ENCODE measurements at places on chromosomes 2 and 18.

- DNase-seq, result no peak
Observed at GRCh38 chr18:56823986-56824565, 172.9 kb downstream of the WDR7 start.

- DNase-seq, result no peak
Observed at GRCh38 chr2:159614534-159615366, 1.6 kb downstream of the BAZ2B start.

DNA sequence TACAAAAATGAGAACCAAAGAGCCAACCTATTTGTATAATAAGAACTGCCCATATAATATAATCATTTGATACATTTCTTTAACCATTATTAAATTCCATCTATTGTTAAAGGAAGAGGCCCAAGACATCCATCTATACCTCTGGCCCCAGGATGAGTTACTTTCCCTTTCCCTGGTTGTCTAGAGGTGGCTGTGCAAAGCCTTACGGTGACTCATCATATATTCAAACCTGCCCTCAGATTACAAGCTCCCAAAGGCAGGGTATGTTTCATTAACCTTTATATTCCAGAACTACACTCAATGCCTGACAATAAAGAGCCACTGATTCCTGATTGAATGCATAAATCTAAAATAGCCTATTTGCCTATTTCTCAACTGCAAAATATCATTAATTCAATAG, 105.8 kb upstream of the PID1 start:
- no peak for DNase-seq

GRCh38 chr2:134224005-134224404, 29.9 kb upstream of the MGAT5 start:
- DNase-seq, result no peak

- no peak for DNase-seq
Observed at GRCh38 chr18:50422286-50422898, 47.5 kb downstream of the SKA1 start.

DNA sequence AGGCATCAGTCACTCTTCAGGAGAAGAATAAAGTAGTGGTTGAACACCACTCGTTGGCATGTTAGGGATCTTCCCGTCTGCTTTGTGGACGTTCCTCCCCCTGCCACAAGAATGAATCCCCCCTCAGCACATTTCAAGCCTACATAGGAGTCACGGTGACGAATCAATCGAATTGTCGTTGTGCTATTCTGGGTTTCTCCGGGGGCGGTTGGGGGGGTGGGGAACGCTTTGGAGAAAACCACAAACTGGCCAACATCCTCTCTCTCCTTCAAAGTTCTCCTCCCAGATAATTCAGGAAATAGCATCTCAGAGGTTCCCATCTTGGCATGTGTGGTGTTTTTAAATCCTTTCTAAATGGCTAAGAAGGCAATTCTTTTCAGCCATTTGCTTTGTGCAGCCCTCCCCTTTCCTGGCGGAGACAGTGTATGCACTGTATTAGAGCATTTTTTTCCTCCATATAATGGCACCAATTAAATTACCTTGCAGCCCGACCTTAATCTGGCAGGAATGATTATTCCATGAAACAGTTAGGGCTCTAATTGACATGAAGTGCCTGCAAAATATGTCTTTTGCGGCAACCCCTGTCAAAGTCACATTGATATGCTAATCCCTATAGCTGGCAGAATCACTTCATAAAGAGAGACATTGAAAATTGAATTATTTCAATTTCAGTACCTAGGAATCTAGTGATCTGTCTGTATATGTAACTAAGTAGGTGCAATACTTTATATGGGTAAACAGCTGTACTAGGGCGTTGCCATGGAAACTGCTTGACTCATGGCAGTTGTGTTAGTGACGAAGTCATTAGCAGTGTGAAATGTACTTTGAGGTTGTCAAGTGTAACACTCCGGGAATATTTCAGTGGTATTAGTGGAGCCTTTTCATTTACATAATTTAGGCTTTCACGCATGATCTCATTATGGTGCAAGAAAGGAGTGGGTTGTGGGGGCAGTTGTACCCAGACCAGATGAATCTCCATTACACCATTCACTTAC, 323.4 kb upstream of the SLC14A2 start:
- DNase-seq, result no peak

- DNase-seq, result no peak
Observed at GRCh38 chr2:155318710-155319109, 620.2 kb downstream of the KCNJ3 start.

DNA sequence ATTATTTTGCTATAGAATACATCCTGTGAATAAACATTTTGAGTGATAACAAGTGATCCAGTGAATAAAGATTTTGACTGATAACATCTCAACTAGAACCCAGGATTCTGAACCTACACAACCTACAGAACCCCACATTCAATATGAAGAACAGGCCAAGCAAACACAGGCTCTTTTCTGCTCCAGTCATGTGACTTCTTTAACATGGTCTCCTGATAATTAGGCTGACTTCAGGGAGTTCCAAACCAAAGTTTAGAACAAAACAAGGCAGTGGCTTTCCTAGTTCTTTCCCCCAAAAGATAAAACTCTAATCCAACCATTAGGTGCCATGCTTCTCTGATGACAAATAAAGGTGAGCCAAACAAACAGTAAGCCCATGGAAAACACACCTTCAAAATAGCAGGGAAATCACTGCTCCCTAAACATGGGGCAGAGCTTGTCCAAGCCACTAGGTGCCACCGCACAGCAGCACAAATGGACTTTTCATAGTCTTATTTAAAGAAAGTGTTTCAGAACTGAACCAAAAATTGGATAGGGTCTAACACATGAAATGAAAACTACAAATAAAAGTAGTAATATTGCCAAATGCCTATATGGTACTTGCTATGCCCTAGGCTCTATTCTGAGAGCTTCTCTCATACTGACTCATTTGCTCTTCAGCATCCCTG, 95.3 kb downstream of the EVA1A start:
- DNase-seq, result no peak

- DNase-seq, result no peak
Observed at GRCh38 chr2:174546519-174547506, 50.8 kb downstream of the WIPF1 start.
